ENCODE measurements at places on chromosomes 2 and 18.

GRCh38 chr2:240371129-240372000 lies 64.1 kb upstream of the GPC1 start:
- DNase-seq: no peak

GRCh38 chr18:38545071-38545470 lies 979.5 kb upstream of the CELF4 start:
- DNase-seq: peak; percentile 32

DNA sequence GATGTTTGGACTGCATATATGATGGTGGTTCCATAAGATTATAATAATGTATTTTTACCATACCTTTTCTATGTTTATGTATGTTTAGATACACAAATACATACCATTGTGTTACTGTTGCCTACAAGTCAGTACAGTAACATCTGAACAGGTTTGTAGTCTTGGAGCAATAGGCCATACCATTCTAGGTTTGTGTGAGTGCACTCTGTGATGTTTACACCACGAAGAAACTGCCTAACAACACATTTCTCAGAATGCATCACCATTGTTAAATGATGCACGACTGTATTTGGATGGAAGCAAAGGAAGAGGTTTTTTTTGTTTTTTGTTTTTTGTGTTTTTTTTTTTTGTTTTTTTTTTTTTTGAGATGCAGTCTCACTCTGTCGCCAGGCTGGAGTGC lies 9.5 kb downstream of the DUSP19 start:
- DNase-seq: no peak

DNA sequence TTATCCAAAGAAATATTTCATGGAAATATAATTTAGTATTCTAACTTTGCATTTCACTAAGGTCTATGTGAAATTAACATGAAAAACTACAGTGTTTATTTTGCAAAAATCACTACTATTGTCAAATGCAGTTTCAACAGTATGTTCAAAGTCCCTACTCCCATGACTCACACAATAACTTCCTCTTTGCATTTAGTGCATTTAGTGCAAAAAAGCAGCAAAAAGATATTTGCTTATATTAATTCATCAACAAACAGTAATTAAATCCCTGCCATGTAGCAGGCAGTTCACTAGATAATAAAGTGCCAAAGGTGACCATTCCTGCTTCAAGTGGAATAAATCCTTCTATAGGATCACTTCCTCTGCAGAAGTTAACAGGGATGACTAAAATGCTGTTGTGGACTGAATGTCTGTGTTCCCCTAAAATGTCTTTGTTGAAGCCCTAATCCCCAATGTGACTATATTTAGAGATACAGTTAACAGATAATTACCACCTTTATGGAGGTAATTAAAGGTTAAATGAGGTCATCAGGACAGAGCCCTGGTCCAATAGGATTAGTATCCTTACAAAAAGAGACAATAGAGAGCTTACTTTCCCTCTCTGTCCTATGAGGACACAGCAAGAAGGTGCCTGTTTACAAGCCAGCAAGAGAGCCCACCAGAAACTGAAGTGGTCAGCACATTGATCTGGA lies 61.7 kb downstream of the STK39 start:
- peak; percentile 47 for DNase-seq

- no peak for DNase-seq
Measured at GRCh38 chr2:129170570-129170969, 808.9 kb upstream of the RAB6C start.
